ENCODE measurements at places on chromosomes 5 and 9.

- no peak for DNase-seq
These were observed 86.9 kb upstream of the SIMC1 start for GRCh38 chr5:176151281-176151680.

GRCh38 chr9:18472841-18473251 is 1.1 kb upstream of the ADAMTSL1 start:
- DNase-seq: no peak

- DNase-seq: no peak
These were observed 4.7 kb upstream of the CPEB4 start for GRCh38 chr5:173883347-173883924.

DNA sequence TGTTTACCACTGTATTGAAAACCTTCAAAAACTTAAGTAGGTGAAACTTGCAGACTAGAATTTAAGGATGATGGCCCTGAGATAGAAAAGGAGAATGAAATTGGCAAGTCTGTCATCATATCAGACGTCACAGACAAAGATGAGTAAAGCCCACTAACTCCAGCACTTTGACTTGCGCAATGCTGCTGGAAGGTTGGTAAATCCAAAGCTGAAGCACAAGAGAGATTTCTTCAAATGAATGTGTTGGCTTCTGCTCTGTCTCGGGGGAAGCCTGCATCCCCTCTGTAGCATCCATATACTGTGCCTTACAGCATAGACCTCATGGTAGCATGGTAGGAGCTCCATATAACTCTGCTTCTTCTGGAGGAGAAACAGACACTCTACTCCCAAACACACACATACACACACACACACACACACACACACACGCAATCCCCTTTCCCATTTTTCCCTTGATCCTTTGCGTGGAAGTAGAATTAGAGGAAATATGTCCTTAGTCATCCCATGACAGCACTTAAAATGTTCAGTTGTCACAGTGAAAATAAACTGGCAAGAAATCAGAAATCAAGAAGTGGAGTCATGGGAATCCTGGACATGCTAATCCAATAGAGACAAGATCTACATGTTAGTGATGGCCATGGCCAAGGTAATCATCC is 241.5 kb downstream of the NR3C1 start:
- DNase-seq: no peak

DNA sequence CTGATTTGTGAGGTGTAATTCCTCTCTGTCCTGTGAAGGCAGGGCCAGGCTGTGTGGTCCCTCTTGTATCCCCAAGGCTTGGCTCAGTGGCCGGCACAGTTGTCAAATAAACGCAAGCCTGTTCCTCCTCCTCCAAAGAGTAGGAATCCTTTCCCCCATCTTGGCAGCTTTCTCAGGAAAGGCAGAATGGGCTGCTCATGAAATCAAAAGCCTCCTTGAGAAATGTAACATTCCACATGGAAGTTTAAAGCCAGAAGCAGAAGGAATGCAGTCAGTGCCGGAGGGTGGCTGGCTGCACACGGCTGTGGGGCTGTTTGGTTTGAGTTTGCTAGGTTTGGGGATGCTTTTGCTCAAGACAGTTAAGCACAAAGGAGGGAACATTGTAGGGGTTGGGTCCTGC is 34.5 kb upstream of the MED10 start:
- no peak for DNase-seq

GRCh38 chr5:51832934-51833470 is 449.8 kb downstream of the ISL1 start:
- no peak for DNase-seq

DNA sequence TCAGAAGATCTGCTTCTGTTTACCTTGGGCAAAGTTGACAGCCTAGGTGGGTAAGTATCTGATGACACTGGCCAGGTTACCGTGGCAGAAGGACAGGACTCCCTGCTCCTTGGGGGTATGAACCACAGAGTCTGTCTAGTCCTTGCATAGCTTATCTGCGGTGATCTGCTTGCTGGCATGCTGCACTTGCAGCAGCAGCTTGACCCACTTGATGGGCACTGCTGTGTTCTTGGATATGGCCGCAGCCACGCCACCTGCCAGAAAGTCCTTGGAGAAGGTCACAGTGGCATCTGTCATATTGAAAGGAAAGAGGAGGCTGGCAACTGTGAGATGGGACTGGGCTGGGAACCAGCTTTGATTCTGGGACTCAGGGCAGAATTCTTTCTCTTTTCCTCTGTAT is 35.9 kb upstream of the POC5 start:
- no peak for DNase-seq

DNA sequence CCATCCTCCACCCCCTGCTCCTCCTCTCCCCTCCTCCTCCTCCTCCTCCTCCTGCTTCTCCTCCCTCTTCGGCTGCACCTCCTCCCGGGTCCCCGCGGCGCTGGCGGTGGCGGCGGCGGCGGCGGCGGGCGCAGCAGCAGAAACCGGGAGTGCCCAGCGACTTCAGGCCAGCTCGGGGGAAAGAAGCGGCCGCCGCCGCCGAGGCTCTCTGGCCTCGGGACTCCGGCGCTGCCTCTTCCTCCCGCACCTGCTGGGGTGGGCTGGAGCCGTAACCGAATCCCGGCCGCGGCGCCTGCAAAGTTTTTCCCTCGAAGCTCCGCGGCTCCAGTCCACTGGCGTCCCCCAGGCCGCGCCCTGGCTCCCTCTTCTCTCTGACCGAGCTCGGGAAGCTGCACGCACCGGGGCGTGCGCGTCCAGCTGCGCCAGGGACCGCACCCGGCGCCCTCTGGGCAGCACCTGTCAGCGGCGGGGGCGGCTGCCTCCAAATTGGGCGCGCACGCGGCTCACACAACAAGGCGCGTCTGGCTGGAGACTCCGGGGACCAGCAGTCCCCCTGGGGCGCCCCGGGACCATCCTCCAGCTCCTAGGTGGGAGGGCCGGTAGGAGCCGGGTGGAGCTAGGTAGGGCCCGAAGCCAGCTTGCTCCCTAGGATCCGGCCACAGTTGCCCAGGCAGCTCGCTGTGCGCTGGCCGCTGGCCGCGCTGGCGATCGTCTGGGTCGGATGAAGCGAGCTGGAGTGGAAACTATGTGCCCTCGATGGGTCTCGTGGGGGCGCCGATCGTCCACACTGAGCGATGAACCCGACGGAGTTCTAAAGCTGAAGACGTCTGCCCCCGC is at the start of gene MCTP1:
Gene MCTP1 (minus strand): TSS at position 523 of the 837 bp plus-strand sequence.
- no peak for DNase-seq

GRCh38 chr5:6584727-6585126 is 48.1 kb downstream of the NSUN2 start:
- DNase-seq: no peak

- DNase-seq: no peak
These were observed 663.2 kb downstream of the TLR4 start for GRCh38 chr9:118367383-118367782.

DNA sequence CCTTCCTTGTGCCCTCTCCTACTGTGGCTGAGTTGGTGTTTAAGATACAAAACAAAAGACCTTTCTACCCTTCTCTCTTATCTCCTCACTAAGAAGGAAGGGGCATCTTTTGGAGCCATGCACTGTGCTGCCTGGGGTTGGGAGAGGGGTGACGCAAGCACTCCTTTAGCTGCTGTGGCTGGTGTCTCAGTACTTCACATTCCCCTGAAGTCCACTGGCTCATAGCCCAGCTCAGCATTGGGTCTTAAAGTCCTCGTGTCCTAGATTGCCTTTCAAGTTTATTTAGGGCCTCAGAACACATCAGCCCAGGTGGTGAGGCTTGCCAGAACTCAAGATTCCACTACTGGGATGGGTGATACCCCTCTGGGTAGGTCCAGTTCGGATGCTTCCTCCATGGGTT is 325.9 kb upstream of the CYLC2 start:
- DNase-seq: no peak

DNA sequence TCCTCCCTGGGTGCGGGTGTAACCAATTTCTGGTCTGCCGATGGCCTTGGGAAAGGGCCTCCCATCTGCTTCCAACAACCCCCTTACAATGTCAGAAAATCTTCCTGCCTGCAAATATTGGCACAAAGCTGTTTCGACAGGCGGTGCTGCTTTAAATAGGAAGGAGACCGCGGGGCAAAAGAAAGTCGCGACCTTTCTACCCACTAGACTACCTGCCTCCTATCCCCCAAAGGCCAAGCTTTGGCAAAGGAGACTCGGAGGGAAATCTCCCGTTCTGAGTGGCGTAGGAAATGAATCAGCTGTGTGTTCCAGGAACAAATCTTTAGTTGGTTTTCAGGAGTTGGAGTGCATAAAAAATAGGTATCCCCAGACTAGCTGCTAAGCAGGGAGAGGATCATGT is 36.8 kb upstream of the NFIB start:
- no peak for DNase-seq

- no peak for DNase-seq
These were observed 1755.8 kb upstream of the WWC1 start for GRCh38 chr5:166535641-166536040.

DNA sequence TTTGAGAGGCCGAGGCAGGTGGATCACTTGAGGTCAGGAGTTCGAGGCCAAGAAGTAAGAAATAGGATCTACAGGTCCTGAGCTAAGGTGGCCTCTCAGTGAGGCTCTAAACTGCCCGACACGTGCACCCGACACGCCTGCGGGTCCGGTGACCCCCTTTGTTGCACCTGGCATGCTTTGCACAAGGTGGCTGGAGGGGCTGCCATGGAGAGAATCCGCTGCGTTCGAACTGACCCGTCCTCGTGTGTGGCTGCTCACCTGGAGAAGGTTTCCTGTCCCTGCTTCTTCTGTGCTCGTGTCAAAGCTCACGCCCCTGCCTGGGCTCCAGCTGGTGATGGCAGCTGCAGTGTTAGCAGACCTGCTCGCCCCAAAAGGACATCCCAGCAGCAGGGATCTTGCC is 5.7 kb upstream of the OLFM1 start:
- DNase-seq: no peak

- no peak for DNase-seq
These were observed 4.5 kb upstream of the MOB3B start for GRCh38 chr9:27534131-27534530.

DNA sequence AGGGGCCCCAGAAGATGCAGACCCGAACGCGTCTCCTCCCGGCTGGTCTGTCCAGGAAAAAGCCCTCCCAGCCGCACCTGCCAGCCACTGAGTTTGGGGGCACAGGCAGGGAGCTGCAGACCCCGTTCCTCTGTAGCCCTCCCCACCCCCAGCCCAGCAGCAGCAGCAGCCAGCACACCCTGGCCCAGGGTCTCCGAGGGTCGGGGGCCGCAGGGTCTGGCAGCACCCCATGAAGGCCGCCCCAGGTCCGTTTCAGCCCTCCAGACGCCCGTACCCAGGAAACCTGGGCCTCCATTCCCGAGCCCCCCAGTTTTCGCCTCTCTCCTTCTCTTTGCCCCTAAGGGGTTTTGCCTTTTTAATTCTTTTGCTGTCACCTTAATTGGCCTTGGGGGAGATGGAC is 19.7 kb downstream of the EXD3 start:
- DNase-seq: no peak

- DNase-seq: no peak
These were observed 6.6 kb downstream of the OTULINL start for GRCh38 chr5:14588145-14588544.

- DNase-seq: no peak
These were observed 7.0 kb downstream of the IGFBPL1 start for GRCh38 chr9:38417003-38417945.

DNA sequence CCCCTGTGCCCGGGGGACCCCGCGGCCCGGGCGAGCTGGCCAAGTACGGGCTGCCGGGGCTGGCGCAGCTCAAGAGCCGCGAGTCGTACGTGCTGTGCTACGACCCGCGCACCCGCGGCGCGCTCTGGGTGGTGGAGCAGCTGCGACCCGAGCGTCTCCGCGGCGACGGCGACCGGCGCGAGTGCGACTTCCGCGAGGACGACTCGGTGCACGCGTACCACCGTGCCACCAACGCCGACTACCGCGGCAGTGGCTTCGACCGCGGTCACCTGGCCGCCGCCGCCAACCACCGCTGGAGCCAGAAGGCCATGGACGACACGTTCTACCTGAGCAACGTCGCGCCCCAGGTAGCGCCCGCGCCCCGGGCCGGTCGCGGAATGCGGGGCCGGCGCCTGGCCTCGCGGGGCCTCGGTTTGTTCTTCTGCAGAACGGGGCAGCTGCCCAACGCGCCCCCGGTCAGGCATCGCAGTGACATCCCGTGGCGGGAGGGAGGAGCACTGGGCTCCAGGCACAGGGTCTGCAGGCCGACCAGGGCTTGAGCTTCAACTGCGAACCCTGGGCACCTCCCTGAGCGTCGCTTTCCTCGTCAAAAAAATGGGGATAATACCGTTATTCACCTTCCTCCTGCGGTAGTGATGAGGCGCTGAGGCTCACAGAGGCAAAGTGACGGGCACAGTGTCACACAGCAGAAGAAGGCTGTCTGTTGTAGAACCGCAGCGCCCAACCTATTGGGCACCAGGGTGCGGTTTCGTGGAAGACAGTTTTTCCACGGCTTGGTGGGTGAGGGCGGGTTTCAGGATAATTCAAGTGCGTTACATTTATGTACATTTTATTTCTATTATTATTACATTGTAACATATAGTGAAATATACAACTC is 777 bp downstream of the ENDOG start:
- DNase-seq: no peak

GRCh38 chr5:54518146-54518817 is 723 bp downstream of the SNX18 start:
- peak; percentile 26 for DNase-seq

DNA sequence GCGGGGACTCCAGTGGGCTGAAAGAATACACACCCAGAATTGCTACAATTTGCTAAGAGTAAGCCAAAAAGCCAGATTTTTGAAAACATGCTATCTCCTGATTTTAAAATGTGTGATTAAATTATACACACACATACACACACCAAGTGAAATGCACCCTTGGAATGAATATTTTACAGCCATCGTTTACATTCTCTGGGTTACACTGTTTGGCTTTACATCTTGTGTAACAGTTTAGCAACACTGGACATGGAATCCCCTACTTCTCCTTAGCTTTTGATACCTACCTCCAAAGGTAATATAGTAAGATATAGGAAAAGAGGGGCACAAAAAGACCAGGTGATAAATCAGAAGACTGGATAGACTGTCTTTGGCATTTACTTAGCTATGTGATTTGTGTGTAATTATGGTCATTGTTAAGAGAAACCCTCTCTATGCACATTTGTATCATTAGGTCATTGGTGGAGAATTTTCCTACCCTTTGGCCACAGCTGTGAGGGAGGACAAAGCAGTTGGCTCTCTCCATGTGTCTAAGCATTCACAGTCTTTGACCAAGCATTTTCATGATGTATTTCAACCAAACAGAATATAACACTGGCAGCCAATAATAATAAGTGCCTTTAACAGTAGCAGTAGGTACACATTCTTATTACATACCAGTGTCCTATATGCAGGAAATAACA is 7.6 kb downstream of the SVEP1 start:
- no peak for DNase-seq

GRCh38 chr9:76322810-76323209 is 71.4 kb downstream of the RFK start:
- no peak for DNase-seq

DNA sequence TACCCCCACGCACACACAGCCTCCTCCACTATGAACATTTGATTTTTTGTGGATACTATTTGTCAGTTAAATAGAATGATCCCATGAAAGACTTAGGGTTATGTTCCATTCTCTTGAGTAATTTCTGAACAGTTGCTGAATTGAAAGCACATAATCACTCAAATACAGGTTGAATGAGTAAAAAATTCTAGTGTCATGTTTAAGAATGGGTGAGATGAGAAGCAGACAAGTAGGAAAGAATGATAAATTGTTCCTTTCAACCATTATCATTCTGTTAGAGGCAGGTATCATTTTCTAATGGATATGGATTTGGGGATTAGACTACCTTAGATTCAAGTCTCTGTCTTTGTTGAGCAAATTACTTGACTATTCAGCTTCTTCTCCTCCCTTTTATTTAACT is 19.3 kb downstream of the RAD50 start:
- DNase-seq: no peak

GRCh38 chr9:21688108-21689102 is 114.0 kb upstream of the MTAP start:
- no peak for DNase-seq

GRCh38 chr5:31270396-31270795 is 76.9 kb downstream of the CDH6 start:
- DNase-seq: no peak
